ENCODE measurements at places on chromosomes 2 and 18. TPM values are rescaled to one million over a fixed set of nuclear protein-coding genes. Genes with fewer than 3 reads are reported as not detected.

Gene C1QL2
- total RNA-seq, result not detected

Gene EVA1A
- not detected for total RNA-seq

Gene BMP10
- not detected for total RNA-seq

DNA sequence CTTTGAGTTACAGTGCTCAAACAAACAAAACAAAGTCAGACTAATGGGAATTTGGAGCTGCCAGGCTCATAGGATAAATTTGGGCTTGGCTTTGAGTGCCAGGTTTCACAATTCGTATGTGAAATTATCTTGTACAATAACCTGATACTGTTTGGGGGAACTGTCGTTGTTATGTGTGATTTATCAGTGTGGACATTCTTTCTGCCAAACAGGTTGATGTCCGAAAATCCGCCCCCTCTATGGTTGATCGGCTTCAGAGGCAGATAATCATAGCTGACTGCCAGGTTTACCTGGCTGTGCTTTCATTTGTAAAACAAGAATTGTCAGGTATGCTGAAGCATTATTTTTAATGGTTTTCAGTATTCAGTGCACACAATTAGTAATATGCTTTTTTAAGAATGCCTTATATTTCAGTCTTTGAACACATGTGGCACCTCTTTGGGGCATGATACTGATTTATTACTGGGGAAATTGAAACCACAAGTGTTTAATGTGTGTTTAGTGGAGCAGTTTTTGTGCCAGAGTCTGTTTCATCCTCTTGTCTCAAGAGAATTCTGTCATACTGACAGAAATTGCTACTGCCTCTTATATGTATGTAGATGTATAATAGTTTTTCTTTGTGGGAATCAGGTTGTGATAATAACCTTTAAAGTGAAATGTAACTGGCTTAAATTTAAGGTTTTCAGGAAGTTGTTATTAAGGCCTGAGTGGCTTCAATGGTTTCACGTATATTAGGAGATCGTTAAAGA lies 54.6 kb downstream of the TTC39C start:
- DNase-seq, result no peak

DNA sequence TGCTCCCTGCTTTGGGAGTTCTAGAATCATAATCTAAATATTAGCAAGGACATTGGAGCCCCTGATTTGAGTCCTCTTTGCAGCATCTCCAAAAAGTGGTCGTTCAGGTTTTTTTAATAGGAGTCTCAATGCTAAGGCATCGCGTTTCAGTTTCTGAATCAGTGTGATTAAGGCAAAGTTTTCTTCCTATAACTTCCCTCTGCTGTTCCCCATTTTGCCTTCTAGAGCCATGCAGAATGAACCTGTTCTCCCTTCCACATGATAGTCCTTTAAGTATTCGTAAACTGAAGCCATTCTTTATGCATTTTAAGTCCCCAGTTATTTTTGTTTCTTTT lies 159.5 kb downstream of the PTGR3 start:
- no peak for DNase-seq

DNA sequence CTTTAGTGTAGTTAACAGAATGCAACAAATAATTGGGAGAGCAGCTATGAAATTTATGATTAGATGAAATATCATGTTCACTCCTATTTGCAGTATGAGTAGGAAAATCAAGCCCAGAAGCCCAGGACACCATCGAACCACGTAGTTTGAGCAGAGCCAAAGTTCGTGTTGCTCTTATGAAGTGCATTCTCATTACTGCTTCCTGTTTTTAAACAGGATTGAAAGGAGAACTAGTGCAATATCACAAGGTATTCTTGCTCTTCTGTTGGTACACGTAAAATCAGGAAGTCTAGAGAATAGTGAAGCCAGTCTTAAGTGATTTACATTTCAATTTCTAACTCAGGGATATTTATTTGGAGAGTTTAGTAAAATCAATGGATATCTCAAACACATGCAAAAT lies 21.1 kb downstream of the ARHGAP15 start:
- DNase-seq, result no peak

DNA sequence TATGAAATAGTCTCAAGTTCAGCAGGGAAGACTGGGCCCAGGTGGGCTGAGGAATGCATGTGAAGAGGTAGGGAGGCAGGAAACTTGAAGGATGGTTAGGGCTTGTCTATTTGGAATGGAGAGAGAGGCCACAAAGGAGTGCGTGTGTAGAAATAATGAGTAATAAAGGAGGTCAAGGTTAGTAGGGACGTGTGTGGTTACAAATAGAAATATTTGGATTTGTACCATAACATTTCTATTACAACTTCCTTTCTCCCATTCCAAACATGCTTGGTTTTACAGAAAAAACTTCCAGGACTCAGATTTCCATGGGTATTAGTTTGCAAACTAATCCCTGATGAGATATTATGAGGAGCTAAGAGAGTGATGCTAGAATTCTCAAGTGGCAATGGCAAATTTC lies 280.6 kb downstream of the NCKAP5 start:
- DNase-seq, result no peak

DNA sequence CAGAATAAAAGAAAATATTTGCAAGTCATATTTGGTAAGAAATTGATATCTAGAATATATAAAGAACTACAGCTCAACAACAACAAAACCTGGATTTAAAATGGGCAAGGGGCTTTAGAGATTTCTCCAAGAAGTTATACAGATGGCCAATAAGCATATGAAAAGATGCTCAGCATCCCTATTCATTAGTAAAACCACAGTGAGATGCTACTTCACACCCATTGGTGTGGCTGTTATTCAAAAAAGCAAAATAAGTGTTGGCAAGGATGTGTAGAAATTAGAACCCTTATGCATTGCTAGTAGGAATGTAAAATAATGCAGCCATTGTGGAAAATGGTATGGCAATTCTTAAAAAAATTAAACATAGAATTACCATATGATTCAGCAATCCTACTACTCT lies 29.8 kb downstream of the TANK start:
- no peak for DNase-seq

DNA sequence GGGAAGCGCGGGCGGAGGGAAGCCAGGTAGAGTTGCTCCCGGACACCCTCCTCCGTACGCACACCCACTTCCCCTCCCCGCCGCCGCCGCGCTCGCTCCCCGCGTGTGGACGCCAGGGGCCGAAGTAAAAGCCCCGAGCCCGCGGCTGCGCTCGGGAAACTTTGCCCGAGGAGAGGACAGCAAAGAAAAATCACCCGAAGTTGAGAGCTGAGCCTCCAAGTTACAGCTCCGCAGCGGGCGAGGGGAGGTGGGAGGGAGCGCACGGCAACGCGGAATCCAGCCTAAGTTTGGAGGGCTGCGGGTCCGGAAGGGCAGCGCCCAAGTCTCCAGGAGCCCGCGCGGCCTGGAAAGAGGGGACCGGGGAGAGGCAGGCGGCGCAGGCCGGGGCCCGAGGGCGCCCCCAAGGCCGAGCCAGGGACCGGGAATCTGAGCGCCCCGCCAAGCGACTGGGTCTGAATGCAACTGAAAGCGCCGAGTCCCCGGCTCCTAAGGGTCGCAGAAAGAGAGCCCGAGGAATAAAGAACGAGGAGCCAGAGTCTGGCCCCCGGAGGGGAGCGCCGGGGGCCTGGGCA lies 706 bp upstream of the BCL11A start:
- DNase-seq, result peak; percentile 39

- DNase-seq, result no peak
Observed at GRCh38 chr2:36562973-36563532, 34.9 kb downstream of the FEZ2 start.

DNA sequence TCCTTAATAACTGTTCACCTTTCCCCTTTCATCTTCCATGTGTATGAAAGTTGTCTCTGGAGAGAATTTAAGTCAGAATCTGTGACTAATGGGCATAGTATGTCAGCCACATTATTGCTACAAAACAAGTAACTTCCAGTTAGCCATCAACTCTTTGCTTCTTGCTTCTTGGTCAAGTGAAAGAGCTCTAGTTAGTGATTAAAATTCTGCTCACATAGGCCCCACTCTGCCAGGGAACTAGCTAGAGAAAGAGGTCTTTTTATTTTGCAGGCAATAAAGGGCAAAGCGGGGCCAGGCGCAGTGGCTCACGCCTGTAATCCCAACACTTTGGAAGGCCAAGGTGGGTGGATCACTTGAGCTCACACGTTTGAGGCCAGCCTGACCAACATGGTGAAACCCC lies 64.6 kb downstream of the COLEC12 start:
- DNase-seq, result no peak

DNA sequence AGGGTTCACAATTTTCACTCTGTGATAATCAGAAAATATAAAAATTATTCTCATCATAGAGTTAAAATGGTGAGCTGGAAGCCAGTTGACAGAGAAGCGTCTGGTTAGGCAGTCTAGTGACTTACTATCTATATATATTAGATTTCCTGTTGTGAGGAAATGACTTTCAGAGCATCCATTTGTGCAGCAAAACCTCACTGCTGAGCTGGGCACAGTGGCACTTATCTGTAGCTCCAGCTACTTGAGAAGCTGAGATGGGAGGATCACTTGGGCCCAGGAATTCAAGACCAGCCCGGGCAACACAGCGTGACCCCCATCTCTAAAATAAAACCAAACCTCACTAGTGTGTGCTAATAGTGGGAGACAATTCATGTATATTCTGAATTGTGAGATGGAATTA lies 7.2 kb upstream of the KIAA2012 start:
- no peak for DNase-seq

- no peak for DNase-seq
Observed at GRCh38 chr2:5695654-5696403, 3.6 kb downstream of the SOX11 start.

Data from Calu3 (cell line).